ENCODE measurements at places on chromosomes 11 and 22.

- DNase-seq: no peak
These were observed 41.7 kb downstream of the THAP12 start for GRCh38 chr11:76339221-76339620.

DNA sequence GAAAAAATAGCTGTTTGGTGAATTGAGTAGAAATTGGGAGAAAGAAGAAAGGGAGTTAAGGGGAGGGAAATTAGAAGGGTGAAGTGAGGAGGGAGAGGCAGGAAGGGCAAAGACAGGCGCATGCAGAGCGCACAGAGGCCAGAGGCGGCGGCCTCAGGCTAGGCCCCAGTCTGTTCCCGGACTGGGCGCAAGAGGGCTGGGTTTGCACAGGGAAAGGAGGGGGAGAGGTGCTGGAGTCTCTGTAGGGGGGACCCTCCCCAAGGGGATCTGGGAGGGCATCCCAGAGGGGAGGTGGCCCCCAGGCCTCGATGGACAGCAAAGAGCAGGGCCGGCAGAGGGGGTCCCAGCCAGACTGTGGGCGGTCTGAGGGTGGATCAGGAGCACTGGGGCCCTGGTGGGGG is 1.3 kb upstream of the FLRT1 start:
- DNase-seq: no peak

GRCh38 chr11:62370743-62371440 is 33.6 kb downstream of the ASRGL1 start:
- DNase-seq: no peak

DNA sequence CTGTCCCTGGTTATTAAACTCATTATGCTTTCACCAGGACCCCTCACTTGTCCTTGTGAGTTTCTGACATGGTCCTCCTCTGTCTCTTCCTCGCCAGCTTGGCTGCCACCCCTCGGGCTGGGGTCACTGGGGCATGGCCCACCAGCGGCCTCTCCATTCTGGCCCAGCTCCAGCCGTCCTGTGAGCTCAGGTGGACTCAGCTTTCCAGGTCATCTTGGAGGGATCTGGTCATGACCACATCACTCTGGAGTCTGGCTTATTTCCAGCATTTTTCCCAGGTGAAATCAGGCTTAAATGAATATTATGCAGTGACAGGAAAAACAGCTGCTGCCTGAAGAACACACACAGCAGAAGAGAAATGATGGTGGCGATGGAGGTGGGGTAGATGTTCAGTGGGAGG is 224.5 kb downstream of the ADAMTS15 start:
- DNase-seq: no peak

GRCh38 chr11:96506953-96507354 is 117.1 kb downstream of the JRKL start:
- DNase-seq: no peak

DNA sequence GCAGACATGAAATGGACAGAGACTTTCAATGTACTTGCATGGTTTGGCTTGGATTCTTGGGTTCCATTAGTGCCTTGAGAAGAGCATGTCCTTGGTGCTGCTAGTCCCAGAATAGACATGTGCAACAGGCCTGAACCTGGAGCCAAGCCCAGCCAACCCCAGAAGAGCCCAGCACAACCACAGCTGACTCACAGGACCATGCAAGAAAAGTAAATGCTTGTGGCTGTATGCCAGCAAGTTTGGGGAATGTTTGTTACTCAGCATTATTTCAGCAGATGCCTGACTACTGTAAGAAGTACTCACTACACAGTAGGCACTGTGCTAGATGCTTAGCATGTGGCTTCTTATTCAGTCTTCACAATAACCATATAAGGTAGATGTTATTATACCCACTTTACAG is 39.2 kb upstream of the HMGXB4 start:
- DNase-seq: no peak

DNA sequence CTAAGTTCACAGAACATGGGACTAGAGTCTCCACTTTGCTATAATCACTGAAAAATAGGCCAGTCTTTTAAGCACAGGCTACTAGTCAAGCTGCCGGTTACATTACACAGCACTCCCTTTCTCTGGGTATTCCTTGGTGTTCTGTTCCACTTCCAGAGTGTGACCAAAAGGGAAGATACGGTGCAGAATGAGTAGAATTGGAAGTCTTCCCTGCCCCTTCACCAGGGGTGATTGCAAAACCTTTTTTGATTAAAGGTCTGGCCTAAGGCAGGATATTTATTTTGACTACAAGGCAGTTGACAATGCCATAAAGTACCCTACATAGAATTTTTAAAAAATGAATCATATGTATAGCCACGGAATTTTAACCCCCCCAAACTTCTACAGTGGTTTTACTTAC is 59.6 kb upstream of the ADORA2A start:
- DNase-seq: no peak

DNA sequence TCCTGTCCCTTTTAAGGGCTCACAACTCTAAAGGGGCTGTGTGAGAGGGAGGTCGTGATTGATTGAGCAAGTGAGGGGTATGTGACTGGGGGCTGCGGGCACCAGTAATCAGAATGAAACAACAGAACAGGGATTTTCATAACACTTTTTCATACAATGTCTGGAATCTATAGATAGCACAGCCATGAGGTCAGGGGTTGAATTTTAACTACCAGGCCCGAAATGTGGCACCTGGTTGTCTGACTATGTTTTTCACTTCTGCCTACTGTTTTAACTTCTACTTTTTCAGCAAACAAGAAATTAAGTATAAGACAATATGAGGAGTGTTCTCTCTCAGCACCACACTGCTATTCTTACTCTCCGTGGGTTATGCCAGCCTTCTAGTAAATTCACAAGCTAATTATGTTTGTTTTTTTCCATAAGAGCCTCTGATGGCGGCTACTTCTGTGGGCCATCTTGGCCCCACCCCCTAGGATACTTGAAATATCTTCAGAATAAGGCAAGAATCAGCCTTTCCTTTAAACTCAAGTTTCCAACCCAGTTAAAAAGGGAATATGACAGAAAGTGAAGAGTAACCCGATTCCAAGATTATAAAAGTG is 552.8 kb upstream of the CHORDC1 start:
- DNase-seq: no peak

GRCh38 chr11:6127881-6128280 is 20.4 kb downstream of the OR56B4 start:
- DNase-seq: no peak

DNA sequence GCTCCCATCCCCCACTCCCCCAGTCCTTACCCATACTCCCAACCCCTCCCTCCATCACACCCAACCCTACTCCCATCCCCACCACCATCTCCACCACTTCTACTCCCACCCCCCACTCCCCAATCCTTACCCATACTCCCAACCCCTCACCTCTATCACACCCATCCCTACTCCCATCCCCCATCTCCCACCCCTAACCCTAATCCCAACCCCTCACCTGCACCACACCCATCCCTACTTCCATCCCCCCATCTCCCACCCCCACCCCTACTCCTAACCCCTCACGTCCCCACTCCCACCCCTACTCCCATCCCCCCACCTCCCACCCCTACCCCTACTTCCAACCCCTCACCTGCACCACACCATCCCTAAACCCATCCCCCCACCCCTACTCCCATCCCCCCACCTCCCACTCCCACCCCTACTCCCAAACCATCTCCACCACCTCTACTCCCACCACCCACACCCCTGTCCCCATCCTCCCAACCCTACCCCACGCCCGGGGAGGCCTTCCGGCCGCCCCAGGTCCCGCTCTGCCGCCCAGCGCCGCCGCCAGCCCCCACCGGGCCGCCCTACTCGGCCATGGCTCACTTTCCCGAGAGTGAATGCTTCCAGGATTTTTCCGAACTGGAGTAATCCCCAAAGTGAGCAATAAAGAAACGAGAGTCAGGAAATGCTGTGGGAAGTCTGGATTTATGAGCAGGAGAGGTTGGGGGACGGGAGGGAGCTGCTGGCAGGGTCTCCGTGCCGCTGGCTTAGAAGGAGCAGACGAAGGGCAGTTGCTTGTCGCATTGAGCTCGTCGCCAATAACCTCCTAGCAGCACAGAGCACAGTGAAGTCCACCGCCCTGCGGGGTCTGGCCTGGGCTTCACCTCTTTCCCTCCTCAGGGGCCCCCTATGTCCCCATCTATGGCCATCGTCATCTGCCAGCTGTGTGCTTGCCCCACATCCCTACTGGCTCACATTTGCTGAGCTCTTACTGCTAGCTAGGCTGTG is 4.6 kb downstream of the PRG3 start:
- DNase-seq: no peak

DNA sequence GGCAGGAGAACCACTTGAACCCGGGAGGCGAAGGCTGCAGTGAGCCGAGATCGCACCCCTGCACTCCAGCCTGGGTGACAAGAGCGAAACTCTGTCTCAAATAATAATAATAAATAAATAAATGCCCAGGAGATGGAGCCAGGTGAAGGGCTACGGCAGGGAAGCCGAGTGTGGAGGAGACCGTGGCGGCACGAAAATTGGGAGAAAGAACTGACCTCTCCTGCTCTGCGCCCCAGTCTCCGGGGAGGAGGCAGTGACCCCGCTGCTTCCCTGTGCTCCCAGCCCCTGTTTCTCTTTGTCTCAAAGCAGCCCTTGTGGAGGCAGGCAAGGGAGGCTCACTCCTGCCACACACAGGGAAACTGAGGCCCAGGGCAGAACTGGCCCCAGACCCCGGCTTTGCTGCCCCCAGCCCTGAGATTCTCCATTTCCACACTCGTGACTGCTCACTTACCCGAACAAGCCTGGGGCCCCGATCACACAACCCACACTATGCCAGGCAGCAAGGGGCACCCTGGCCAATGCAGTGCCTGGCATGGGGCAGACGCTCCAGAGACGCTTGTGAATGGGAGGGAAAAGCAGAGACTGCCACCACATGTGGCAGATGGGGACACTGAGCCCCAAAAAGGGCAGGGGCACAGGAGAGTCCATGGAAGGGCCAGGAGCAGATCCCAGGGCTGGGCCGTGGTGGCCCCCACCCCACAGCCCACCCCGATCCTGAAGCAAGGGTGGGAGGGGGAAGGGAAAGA is 80.4 kb upstream of the PRR5 start:
- no peak for DNase-seq

DNA sequence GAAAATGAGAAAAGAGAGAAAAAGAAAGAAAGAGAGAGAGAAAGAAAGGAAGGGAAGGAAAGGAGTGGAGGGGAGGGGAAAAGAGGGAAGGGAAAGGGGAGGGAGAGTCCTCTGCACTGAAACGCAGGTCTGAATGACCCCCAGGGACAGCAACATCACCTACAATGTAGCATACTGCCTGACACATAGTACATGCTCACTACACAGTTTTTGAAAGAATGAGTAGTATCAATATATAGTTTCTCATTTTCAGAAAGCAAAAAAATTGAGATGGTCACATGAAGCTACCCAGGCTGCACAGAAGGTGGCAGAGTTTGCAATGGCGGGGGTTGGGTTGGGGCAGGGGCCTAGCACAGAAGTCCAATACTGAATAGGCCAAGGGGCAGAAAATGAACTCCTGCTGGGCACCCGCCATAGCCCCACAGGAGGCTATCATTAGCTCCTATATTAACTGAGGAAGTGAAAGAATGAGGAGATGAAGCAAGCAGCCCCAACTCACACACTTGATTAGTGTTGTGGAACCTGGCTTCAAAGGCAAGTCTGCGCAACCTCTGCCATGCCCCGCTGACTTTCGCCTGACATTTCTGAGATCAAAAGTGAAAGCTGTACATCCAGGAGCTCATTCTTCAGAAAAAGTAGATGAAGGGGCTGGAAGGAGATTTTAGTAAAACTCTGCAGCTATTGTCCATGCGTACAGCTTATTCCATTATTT is 241.2 kb upstream of the SYN3 start:
- DNase-seq: no peak

DNA sequence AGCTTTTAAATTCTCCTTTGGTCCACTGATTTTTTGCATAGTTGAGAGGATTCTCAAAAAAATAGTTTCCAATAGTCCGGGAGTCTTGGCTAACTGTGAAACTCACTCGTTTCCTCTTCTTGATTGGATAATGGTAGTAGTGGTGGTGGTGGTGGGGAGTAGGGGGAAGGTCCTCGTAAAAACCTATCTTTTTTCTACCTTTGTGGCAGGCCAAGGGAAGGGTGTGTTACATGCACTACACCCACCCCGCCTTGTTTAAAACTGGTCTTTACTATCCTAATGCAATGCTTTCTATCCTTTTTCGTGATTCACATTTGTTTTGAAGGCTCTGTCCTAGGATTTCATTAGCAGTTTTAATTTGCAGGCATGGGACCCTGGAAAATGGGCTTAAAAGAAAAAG is 4.8 kb downstream of the TEAD1 start:
- no peak for DNase-seq

GRCh38 chr11:119375337-119376196 is 5.9 kb downstream of the USP2 start:
- DNase-seq: peak; percentile 75

DNA sequence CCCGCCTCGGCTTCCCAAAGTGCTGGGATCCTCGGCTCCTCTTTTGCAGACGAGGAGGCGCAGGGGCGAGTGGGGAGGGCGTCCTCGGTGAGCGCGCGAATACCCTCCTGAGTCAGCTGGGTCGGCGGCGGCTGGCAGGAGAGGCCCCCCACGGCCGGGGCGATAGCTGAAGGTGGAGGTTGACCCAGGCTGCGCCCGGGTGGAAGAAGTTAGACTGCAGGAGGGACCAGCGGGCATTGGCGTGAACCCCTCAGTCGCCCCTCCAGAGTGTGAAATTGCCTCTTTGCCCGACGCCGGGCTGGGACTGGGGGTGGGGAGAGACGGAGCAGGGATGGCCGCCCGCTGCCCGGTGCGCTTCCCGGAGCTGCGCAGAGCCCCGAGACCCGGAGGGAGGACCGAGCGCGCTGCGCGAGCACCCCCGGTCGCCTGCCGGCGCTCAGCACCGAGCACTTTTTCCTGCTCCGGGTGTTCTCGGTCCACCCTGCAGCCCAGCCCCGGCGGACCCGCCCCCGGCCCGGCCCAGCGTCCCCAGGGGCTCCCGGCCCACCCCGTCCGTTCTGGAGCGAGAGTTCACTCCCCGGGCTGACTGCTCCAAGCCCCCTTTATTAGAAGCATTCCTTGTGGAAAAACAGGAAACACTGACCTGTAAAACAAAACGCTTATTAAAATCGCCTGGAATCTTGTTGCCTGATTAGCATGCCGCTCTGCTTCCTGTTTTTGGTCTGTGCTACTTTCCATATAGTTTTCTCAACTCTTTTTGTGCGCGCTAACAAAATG is 13.7 kb upstream of the CPT1A start:
- DNase-seq: no peak

DNA sequence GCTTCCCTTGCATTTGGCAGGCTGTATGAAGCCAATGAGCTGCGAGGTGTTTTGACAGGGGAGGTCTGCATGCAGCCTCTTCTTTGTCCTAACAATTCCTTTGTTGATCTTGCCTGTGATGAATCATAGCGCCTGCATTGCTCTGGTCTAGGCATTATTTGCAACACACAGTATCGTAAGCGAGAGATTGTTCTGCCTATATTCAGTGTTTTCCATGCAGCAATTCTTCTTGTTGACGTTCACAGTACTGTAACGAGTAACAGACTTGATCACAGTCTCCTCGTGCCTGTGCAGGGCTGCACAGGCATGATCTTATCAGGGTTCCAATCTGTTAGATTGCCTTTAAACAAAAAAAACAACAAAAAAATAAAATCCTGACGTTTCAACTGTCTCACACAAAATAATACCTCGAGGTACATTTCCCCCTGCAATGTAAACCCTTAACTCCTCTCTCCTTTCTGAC is 13.9 kb upstream of the ADSL start:
- no peak for DNase-seq
